ENCODE measurements at places on chromosomes 6 and 20. TPM values are rescaled to one million over a fixed set of nuclear protein-coding genes. Genes with fewer than 3 reads are reported as not detected.

DNA sequence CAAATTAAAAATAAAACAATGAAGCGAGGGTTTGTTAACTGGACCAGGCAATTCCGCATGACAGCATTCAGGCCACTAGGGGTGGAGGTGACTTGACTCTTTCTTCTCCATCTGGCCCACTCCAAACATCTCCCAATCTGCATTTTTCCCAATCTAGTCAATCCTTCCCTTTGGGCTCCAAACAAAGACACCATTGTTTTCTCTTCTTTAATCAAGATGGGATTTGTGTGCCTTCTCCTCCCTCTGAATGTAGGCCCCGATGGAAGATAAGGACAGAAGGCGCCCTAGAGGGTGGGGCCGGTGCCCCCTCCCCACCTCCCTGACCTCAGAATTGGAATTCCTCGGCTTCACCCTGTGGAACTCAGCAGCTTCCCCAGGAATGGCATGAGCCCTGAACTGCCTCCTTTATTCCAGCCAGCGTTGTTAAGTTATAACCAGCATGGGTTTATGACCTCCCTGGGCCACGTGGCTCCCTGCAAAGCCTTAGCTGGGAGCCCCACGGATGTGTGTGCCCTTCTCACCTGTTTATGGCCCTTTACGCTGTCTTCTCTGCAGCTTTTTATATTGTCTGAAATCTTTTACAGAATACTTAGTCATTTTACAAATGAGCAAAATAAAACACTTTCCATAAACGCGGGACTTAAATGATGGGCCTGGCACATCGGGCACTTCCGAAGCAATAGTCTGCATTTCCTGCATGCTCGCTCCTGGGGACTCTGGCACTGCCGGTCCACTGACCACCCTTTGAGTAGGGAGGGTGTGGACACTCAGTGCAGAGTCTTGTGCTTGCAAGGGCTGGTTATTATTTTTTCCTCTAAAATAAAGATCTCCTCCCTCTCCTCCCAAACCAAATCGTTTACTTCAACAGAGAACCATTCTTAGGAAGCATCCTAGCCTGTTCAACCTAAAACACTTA, 24.5 kb downstream of the OVOL2 start:
- peaks cover 37% of the 10 kb centered on the region for H3K4me1 ChIP-seq
- peak; percentile 90 for DNase-seq
- H3K27me3 ChIP-seq: no peaks in the 10 kb centered on the region
- H3K36me3 ChIP-seq: no peaks in the 10 kb centered on the region

DNA sequence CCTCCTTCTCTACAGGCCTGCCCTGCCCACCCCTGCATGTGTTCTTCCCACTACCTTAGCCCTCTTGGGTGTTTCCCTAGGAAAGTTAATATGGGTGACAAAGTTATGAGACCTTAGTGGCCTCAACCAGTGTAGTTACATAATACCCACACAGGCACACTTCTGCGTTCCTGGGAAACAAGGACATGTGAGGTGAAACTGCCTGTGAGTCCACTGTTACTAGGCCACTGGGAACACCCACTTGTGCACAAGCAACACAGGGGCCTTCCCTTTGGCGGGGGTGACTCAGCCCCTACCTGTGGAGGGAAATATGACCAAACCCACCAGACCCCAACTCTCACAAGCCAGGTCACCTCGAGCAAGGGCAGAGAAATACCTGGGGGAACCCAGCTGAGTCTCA, 12.8 kb downstream of the PI16 start:
- no peaks in the 10 kb centered on the region for H3K36me3 ChIP-seq
- H3K27ac ChIP-seq: peak overlapping the region; percentile 20
- no peaks in the 10 kb centered on the region for H3K27me3 ChIP-seq
- no peak overlapping the region for H3K4me3 ChIP-seq

DNA sequence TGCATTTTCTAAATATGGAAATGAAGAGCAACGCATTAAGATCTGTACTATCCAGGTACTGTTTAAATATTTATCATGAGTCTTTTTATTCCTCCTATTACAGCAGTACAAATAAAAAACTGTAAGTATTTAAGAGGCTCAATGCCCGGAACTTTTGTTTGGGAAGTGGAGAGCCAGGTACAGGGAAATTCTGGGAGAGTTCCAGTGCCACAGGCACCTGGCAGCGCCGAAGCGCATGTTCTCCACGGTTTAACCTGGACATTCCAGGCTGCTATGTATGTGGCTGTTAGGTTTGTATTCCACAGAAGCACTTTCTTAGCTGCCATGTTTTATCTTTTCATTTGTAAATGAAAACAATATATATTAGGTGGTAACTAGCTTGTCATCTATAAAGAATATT, 81.7 kb downstream of the PREP start:
- no peaks in the 10 kb centered on the region for H3K4me1 ChIP-seq
- no peak for DNase-seq
- no peaks in the 10 kb centered on the region for H3K27me3 ChIP-seq

GRCh38 chr6:160919723-160920440, 71.7 kb upstream of the MAP3K4 start:
- no peaks in the 10 kb centered on the region for H3K36me3 ChIP-seq
- no peaks in the 10 kb centered on the region for H3K4me1 ChIP-seq
- DNase-seq: no peak
- H3K27ac ChIP-seq: no peak overlapping the region
- H3K4me3 ChIP-seq: no peak overlapping the region
- H3K27me3 ChIP-seq: no peaks in the 10 kb centered on the region

DNA sequence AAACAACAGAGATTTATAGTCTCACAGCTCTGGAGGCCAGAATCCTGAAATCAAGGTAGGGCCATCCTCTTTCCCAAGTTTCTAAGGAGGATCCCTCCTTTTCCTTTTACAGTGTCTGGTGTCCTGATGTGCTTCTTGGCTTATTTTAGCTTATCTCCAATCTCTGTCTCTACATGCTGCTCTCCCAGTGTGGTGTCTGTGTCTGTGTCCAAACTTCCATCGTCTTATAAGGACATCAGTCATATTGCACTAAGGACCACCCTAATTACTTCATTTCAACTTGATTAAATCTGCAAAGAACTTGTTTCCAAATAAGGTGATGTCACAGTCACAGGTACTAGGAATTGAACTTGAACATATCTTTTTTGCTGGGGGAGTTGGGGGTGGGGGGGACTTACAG, 529.6 kb downstream of the DHX35 start:
- H3K27me3 ChIP-seq: no peaks in the 10 kb centered on the region
- no peak overlapping the region for H3K27ac ChIP-seq
- H3K4me3 ChIP-seq: no peak overlapping the region
- no peaks in the 10 kb centered on the region for H3K4me1 ChIP-seq
- DNase-seq: no peak

SLC22A16 gene
- total RNA-seq: not detected

GRCh38 chr20:16064989-16065707, 508.1 kb downstream of the KIF16B start:
- peaks cover 19% of the 10 kb centered on the region for H3K4me1 ChIP-seq
- H3K4me3 ChIP-seq: no peak overlapping the region
- no peaks in the 10 kb centered on the region for H3K27me3 ChIP-seq
- DNase-seq: no peak

All from neural progenitor cell (in vitro differentiated cells).